Mucosa of descending colon (tissue), 3 donors: ENCODE measurements at places on chromosomes 12 and 14. TPM values are rescaled to one million over a fixed set of nuclear protein-coding genes. Genes with fewer than 3 reads are reported as not detected.

ERBB3 gene
- total RNA-seq = 136 TPM

DNA sequence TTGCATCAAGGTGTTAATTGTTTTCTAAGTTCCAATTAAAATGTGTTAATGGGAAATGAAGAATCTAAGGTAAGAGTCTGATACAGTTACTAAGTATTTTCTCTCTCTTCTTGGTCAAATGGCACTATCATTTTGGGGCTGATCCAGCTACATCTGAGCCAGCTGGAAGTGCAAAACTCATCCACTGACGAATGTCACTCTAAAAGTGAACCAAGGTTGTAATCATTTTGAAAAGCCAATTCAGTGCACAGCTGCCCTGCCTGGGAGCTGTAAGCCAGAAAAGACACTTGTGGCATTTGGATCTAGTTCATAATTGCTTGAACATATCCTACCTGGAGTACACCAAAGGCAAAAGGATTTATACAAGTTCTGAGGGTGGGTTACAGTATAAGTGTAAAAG is 1011.3 kb downstream of the AACS start:
- DNase-seq = no peak

DNA sequence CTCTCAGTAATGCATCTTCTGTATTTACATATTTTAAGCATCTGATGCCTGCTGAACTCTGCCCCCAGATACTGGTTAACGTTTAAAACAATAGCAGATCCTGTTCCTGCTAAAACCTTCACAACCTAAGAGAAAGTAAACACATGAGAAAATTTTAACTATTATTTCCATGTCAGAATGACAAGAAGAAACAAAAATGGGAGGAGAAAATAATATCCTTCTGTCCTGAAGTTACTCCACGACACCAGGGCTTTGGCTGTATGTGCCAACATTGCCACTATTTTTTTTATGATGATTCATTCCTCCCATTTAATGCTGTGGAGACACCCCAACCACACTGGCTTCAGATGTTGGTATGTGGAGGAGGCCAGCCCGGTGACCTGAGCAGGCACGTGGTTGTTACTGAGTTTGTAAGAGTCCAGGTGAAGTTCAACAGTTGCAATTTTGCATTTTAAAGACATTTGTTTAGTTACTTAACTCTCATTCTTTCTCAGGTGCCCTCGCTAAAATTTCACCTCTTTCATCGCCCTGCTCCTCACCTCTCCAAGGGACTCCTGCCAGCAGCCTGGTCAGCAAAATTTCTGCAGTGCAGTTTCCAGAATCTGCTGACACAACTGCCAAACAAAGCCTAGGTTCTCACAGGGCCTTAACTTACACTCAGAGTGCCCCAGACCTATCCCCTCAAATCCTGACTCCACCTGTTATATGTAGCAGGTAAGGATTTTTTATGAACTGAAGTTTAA is 65.5 kb upstream of the SLCO1C1 start:
- no peak for DNase-seq

- DNase-seq = no peak
These were observed 30.6 kb upstream of the ISM2 start for GRCh38 chr14:77529213-77529612.

- DNase-seq = no peak
These were observed 2.3 kb downstream of the CDKN1B start for GRCh38 chr12:12719496-12719895.

DNA sequence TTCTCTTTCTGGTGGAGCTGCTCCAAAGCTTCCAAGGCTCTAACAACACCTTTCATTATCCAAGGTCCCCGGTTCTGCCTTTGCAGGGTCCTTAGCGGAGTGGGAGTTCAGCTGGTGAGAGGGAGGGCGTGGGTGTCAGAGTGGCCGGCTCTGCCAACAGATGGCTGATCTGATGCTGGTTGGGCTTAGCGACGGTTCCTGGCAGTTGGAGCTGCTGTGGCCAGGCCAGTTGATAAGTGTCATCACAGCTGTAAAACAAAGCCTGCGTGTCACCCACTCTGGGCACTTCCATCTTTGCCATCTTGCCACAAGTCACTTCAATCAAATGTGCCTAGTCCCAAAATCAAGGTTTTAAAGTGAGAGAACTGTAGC is 36.3 kb downstream of the RIN3 start:
- DNase-seq = no peak

ITGA5 gene
- 201 TPM for total RNA-seq

GRCh38 chr14:98924046-98924445 is 348.0 kb downstream of the BCL11B start:
- DNase-seq = no peak

RNASE3 gene
- total RNA-seq = not detected

GRCh38 chr12:15918066-15918465 is 6.9 kb downstream of the DERA start:
- DNase-seq = no peak

- no peak for DNase-seq
These were observed 693.9 kb downstream of the MED13L start for GRCh38 chr12:115583591-115583990.

NGB gene
- 0.14 TPM for total RNA-seq

SYNDIG1L gene
- total RNA-seq = 0.14 TPM

GRCh38 chr12:40032433-40033241 is 73.2 kb downstream of the SLC2A13 start:
- no peak for DNase-seq

NFATC4 gene
- 11.9 TPM for total RNA-seq

GALNT6 gene
- total RNA-seq = 20.6 TPM

- DNase-seq = no peak
These were observed 58.1 kb downstream of the TRHDE start for GRCh38 chr12:72330301-72330700.

FAM216A gene
- 4.4 TPM for total RNA-seq

- DNase-seq = no peak
These were observed 114.7 kb downstream of the LGMN start for GRCh38 chr14:92633724-92634123.

DNA sequence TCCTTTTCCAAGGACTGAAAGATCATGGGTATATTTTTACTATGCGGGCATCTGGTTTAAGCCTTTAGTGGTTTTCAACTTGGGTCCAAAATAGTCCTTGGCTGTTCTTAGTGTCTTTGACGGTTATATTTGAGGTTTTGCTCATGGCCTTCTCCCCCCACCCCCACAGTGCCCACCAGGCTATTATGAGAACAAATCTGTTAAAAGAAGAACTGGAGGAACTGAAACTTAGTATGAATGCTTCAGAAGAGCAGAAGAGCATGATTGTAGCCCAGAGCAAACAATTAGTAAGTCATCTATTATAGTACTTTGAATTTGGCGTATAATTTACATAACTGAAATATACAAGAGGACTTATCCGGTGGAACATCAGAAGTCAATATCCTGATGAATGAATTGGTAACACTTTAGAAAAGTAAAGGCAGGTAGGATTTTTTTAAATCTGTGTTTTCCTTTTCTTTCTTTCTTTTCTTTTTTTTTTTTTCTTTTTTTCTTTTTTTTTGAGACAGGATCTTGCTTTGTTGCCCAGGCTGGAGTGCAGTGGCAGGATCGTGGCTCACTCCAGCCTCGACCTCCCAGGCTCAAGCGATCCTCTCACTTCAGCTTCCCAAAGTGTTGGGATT is 71.8 kb upstream of the BCAT1 start:
- DNase-seq = no peak

GRCh38 chr12:68497107-68497506 is 113.6 kb upstream of the RAP1B start:
- no peak for DNase-seq

DNA sequence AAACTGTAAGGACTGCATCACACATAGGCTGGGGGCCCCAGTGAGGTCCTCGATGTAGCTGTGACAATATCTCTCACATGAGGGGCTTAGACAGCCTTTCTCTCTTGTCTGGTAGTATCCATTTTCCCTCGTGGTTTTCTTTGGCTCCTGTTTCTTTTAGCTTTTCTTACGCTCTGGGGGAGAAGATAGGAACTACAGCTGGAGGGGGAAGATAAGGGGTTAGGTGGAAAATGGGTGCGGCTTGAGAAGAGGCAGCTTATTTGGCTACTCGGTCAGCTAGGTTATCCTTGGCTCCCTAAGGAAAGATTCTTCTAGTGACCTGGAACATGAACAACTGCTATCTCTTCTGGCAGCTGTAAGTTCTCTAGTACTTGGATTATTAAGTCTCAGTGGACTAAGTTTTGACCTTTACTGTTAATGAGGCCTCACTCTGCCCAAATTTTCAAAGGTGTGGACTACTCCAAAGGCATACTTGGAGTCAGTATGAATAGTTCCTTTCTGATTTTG is 28.7 kb upstream of the CPNE8 start:
- no peak for DNase-seq

SMCO2 gene
- total RNA-seq = not detected

GRCh38 chr12:86666316-86666715 is 410.1 kb upstream of the MGAT4C start:
- DNase-seq = no peak
